Tongue (tissue), 3 donors: ENCODE measurements at places on chromosomes 5 and 9. TPM values are rescaled to one million over a fixed set of nuclear protein-coding genes. Genes with fewer than 3 reads are reported as not detected.

Gene CD14
- 15.7 TPM for total RNA-seq

Gene GPR150
- not detected for total RNA-seq

Gene C5orf52
- total RNA-seq: not detected

Gene GPX3
- 160 TPM for total RNA-seq

Gene FBP1
- 4.4 TPM for total RNA-seq

- no peak for DNase-seq
These were observed 35.0 kb downstream of the PTTG1 start for GRCh38 chr5:160456480-160457177.

DNA sequence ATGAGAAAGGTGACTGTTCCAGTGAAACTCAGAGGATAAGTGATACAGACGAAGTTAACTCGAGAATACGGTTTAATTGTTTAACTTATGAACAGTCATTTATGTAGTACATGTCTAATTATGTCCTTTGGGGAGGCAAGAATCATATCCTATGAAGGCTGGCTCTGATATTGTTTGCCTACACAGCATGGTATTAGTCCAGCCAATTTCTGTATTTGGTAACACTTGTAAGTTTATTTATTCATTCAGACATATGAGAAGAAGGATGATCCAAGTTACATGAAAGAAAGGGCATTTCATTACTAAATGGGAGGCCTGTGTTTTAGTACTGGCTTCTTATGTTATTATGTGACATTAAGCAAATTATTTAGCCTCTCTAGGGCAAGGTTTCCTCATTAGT lies 199.7 kb downstream of the NNT start:
- peak; percentile 3 for DNase-seq

- no peak for DNase-seq
These were observed 126.3 kb downstream of the C5orf15 start for GRCh38 chr5:133841831-133842750.

DNA sequence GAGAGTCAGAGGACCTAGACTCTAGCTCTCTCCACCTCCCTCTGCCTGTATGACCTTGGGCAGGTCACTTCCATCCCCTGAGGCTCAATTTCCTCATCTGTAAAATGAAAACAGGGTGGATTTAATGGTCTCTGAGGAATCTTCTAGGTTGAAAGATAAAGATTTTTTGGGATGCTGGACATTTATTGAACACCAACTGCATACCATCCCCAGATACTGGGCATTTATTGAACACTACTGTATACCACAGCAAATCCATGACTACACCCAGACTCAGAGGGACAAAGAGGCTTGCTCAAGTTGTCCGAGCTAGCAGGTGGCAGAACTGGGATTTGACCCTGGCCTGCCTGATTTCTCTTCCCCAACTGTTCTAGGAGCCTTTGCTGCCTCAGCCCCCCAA lies 25.0 kb upstream of the CPLX2 start:
- DNase-seq: no peak

DNA sequence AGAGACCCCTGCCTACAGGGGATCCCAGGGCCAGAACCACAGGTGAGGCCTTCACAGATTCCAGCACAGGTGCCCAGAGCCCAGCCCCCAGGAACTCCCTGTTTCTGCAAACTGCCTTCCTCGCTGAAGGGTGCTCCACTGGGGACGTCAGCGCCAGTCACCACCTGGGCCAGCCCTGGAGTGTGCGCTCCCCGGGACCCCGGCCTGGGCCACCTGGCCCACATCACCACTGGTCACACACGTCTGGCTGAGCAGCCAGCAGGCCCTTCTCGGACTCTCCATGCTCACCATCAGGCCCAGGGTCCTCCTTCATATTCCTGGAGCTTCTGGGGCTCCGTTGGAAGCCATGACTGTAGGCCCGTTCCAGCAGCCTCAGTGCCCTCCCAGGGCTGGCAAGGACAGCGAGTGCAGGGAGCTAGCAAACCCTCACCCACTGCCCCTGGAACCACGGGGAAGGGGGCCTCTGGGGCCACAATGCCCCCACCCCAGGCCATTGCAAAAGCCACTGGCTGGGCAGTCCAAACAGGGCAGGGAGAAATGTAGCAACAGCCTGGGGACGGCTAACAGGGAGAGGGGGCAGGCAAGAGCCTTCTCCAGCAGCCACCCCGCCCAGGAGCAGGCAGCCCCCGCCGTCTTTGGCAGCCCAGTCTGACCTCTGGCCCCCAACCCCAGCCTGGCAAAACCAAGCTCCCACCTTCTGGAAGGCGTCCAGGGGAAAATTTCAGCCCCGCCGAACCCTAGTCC lies 1.3 kb downstream of the AGPAT2 start:
- no peak for DNase-seq

DNA sequence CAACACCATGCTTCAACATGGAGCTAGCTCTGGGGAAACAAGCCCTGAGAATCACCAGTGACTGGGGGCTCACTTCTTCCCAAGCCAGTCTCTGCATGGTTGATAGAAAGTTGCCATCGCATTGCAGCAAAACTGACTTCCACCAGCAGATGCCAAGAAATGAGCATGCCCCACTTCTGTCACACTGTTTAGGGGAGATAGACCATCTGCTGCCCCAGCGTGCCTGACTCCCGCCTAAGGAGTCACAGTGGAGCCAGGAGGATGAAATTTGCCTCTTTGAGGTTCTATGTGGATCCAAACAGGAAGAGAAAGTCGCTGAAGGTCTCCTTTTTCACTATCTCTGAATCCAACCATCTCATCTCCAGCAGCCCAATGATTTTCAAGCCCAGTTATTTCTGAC lies 116.7 kb upstream of the SLIT3 start:
- DNase-seq: peak; percentile 19

DNA sequence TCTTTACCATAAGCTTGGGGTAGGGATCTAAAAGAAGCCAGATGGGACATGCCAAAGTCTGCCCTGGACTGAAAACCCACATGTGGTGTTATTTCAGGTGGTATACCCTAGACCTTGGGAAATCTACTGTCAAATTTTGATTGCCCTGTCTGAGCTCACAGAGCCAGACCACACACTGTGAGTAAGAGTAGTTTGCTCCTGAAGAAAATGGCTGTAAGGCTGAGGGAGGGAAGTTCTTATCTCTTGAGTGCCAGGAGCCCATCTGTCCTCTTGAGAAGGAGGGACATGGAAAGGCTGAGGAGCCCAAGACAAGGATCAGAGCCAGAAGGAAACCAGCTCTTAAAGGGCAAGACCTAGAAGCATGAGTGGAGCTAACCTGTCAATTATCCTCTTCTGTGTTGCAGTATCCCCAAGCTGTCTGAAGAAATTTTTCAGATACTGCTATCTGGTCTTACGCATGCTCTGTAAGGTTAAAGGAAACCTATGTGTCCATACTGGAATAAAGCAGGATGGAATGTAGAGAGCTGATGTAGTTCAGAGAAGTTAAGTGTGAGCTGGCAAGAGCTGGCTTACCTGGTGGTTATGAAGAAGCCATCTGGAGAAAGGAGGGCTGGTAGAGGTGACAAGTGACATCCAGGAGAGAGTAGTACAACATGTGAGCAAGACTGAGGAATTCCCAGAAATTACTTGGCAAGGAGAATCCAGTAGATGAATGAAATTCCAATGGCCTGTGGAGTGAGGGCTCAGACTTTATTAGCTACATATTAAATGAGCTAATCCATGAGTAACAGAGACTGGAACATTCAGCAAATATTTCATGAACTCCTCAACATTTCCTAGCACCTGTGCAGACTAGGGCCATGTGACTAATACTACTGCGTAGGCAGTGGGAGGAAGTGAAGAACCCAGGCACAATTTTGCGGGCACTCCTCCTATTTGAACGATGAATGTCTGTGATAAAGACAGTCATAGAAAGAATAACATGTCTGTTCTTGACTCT lies 389.1 kb upstream of the KIF2A start:
- no peak for DNase-seq

DNA sequence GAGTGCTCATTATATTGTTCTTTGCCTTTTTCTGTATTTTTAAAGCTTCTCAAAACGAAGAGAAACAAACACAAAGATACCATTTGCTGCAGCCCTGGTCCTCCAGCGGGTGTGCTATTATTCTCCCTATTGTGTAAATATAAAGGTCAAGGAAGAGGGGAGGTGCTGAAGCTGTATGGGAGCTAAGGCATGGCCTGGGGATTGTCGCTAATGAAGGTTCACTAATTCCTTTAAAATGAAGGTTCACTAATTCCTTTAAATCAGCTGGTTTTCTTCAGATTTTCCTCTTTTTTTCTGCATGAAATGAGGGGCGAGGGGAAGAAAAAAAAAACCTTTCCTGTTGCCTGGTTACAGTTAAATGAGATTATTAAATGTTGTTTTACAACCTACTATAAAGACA lies 74.5 kb upstream of the MAP1B start:
- no peak for DNase-seq

DNA sequence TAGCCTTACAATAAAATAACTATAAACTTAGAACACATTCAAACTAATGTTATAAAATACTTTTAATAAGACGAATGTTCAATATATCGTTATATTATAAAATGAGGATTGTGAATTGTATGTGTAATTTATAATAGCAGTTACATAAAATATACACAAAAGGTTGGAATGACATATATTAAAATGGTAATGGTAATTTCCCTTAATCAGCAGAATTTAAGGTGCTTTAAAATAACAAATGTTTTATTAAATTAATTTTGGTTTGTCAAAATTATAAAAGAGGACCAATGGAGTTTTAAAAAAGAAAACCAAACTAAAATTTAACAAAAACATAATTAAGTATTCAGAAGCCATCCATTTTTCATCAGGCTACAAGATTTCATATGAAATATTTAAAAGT lies 164.3 kb upstream of the PRDM9 start:
- no peak for DNase-seq

DNA sequence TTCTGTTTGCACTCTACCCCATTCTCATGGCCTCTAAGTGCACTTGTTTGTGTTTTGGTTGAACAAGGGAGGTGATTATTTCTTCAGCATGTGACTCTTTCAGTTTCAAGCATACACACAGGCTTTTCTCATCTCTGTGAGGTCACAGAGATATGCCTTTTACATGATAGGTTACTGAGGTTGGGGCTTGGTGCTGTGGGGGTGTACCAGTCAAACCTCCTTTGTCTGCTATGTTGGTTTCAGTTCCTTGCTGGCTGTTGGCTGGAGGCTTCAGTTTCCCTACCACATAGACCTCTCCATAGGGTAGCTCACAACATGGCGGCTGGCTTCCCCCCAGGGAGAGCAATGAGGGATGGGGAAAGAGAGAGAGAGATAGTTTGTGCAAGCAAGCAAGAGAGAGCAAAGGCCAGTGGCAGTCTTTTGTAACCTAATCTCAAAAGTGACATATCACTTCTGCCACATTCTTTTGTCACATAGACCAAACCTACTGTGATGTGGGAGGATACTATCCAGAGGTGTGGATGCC lies 96.7 kb upstream of the SEMA6A start:
- no peak for DNase-seq

DNA sequence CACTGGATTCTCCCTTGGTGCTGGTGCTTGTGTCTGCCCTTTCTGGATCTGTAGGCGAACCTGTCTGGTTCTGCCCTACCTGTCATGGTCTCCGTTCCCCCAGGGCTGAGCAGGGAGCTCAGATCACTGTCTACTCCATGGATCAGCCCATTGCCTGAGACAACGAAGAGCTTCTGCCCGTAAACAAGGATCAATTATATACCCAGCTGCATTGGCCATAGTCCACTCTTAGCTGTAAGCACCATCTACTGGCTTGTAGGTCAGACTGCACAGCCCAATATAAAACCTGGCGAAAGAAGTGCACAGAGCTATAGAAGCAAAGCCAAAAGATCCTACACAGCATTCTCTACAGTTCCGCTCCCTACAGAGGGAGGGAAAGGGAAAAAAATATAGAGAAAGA lies 181.5 kb upstream of the RPS23 start:
- no peak for DNase-seq

- no peak for DNase-seq
These were observed 67.1 kb downstream of the ALDH7A1 start for GRCh38 chr5:126527892-126528291.
